ENCODE measurements at places on chromosomes 6 and 20.

GRCh38 chr6:57242505-57242904 lies 20.4 kb upstream of the RAB23 start:
- no peak for DNase-seq

DNA sequence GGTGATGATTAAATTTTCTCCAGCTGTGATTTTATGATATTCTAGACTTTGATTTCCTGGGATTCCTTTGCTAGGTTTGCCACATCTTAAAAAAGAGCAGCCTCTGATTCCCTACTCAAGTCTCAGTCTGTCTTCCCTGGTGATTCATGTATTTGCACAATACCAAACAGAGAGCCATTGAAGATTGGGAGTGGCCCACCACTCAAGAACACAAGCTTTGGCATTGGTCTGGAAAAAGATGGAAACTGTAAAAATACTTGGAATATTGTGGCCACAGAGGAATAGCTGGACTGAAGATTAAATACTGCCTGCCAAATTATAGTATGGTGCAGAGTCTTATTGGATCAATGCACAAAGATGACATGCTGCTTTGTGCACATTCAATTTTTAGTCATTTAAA lies 32.9 kb downstream of the PTCHD4 start:
- no peak for DNase-seq

GRCh38 chr6:6220718-6221117 lies 99.7 kb downstream of the F13A1 start:
- DNase-seq, result no peak

GRCh38 chr6:6712449-6713403 lies 124.2 kb downstream of the LY86 start:
- DNase-seq, result no peak

- no peak for DNase-seq
These were observed 8.8 kb upstream of the CD83 start for GRCh38 chr6:14108571-14109410.

DNA sequence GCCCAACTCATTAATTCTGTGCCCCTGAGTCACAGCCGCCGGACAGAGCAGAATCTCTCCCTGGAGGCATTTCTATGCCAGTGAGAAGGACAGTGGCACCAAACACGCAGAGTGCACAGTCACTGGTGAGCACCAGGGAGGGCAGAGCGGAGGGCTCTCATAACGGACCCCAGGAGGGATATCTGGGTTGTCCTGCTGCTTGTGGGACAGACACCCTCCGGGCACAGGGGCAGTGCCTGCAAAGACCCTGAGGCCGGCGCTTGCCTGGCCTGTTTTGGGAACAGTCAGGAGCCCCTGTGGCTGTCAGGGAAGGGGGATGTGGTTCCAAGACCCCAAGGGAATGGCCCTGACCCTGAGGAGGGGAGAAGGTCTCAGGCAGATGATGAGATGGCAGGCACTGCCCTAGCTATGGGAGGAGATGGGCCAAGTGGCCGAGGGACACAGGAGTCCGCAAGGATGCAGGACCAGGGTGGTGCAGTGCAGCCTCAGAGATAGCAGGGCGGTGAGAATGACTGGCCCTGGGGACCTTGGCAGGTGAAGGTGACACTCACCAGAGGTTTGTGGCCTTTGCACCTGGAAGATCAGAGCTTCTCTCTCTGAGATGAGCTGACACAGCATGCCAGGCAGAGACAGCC lies 270.8 kb downstream of the SMOC2 start:
- no peak for DNase-seq

GRCh38 chr20:61298661-61299060 lies 46.6 kb downstream of the CDH4 start:
- DNase-seq, result no peak

DNA sequence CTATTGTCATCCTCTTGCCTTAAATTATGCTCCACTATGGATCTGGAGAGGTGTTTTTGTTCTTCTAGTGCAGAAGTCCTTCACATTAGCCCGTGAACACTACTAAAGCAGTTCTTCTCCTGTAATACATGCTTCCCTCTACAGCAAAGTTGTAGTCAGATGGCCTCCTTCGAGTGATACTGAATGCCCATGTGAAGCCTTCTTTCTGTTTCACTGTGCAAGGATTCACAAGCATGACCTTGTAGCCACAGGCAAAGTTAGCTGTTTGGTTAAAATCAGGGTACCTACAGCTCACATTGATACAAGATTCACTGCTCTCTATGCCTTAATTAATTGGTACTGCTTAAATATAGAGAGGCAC lies 47.6 kb downstream of the ARHGAP18 start:
- DNase-seq, result no peak

- DNase-seq, result no peak
These were observed 4.7 kb downstream of the PTK6 start for GRCh38 chr20:63532449-63532971.

DNA sequence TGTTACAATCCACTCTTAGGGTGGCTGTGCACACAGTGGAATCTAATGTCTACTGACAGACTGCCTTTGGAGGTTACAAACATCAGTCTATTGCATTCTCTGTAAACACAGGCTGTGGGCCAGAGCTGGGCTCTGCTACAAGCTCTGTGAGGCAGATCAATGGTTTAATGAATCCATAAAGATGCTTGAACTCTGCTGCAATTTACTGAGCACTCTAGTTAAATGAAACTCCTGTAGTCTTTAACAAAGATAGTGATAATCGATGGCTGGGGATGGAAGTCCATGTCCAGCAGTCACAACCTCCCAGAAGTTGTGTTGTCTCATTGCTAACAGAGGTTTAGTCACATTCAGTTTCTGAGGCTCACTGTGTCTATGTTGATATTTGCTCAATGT lies 50.5 kb downstream of the SOBP start:
- DNase-seq, result no peak

- DNase-seq, result no peak
These were observed 45.1 kb upstream of the TBX18 start for GRCh38 chr6:84809455-84809854.

DNA sequence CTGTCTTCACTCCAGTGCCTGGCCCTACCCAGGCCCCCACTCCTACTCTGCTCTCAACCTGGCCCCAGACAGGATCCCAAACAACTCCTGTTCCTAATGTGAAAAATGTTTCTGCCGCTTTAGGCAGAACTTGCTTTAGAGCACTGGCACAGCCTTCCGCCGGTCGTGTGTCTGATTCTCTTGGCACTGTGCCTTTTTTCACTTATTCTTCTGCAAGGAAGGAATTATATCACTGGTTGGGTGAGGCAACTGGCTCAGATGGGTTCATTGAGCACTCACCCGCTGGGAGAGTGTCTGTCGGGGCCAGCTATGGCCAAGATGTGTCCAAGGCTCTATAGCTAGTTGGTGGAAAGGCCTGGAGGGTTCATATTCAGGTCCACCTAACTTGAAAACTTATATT lies 33.6 kb upstream of the HLA-A start:
- DNase-seq, result no peak
